Right kidney (tissue), 9 donors: ENCODE measurements at places on chromosomes 13 and 19.
A peak's percentile ranks its signal among the peaks of the same experiment; 100 is the strongest.

DNA sequence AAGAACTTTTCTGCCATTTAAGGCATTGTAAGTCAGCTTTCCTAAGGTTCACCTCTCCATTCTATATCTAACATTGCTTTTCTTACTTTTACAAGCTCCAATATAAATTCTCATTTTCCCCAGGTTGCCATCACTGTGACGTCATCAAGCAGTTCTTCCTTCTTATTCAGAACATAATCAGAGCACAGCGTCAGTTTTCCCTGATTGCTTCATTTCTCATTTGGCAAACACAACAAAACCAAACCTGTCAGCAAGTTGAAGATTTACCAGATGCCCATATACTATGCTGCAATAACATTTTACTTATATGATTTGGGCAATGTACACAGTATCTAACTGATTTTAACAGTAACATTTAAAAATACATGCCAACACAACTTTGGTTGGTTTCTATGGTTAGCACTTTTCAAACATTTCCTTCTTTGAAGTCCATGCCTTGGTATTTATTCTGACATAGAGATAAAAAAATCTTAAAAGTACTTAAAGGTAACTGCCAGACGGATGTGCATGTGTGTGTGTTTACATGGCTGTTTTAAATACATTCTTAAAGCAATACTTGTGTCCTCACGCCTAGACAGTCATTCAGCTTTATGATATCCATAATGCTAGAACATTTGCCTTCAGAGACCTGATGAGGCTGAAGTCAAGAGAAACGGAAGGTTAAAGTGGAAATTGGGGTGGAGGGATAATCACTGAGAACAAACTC is 264.0 kb downstream of the KLF12 start:
- no peak for DNase-seq

DNA sequence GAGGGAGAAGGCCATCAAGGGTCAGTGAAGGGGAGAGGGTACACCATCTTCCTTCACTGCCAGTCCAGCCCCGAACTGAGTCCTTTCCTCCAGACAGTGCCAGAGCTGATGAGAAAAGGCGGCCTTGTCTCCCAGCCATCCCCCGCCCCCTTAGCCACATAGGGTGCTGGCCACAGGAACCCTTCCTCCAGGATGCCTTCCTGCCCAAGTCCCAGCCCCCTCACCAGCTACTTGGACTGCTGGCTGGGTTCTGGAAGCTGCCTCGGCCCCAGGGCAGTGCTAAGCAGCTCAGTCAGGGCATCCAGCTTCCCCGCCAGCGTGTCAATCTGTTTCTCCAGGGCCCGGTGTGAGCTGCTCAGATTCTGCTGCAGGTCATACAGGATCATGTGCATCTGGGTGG is 12.6 kb upstream of the SMG9 start:
- no peak for DNase-seq

- no peak for DNase-seq
These were observed at the start of gene GZMM for GRCh38 chr19:543910-544608. TSS of gene GZMM (plus strand) at chr19:544053. CDS start at chr19:544072, 19 bp downstream.

DNA sequence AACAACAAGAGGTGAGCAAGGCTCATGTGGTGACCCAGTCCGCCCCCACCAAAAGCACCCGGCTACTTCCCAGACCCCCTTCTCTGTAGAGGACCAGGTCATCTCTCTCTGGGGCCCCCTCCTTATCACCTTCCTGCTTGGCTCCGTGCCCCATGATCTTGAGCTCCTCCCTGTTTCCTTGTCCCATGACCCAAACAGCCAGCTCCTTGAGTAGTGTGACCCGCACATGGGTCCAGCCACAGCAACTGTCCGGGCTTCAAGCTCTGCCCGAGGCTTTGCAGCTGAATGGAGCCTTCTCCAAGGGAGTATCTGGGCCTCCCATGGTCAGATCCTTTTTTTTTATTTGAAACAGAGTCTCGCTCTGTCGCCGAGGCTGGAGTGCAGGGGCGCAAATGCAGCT is 61.8 kb downstream of the MYO9B start:
- DNase-seq = no peak

DNA sequence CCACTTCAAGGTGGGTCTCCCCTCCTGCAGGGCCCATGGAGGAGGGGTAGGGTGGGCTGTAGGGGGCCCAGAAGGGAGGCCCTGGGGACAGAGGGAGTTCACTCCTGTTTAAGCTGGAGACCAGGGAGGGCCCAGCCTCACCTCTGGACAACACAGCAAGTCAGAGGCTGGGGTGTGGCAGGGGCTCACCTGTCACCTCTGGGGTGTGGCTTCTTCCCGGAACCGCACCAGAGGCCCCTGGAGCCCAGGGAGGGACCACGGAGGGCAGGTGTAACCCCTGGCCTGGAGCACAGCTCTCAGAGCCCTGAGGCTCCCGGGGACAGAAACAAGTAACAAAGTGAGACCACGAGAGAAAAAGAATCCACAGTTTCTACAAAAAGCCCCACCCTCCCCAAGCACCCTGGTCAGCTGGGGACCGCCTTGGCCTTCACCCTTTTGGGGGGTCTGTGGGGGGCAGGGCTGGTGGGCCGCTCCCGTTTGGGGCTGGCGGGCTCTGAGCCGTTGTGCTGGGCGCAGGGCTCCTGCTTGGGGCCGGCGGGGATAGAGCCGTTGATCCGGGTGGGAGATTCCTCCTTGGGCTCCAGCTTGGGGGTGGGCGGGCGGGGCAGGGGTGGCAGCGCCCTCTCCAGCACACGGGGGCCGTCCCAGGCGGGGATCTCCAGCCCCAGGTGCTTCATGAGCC is 8.0 kb downstream of the SIRT6 start:
- no peak for DNase-seq

GRCh38 chr19:16661480-16662034 is 618 bp downstream of the TMEM38A start:
- DNase-seq = peak; percentile 37

- no peak for DNase-seq
These were observed 183.4 kb downstream of the RBM26 start for GRCh38 chr13:79222427-79223205.

GRCh38 chr19:3054972-3055740 is 7.1 kb downstream of the TLE5 start:
- no peak for DNase-seq

- DNase-seq = peak; percentile 31
These were observed 7.9 kb downstream of the PDX1 start for GRCh38 chr13:27927444-27928352.

DNA sequence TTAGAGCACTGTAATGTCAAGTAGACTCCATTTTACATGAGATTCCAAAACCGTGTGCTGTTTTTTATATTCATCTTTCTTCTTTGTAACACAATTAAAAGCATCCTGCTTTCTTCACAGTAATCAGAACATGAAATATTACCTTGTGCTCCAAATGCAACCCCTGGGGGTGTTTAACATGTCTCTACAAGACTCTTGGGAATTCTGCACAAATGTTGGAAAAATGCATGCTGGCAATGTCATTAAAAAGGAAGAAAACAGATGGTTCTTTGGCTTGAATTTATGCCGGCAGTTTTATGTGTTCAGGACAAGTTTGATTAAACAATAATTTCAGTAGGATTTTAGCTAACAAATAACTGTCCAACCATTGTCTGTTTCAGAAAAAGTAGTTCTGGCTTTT is 159.1 kb downstream of the LIG4 start:
- no peak for DNase-seq

DNA sequence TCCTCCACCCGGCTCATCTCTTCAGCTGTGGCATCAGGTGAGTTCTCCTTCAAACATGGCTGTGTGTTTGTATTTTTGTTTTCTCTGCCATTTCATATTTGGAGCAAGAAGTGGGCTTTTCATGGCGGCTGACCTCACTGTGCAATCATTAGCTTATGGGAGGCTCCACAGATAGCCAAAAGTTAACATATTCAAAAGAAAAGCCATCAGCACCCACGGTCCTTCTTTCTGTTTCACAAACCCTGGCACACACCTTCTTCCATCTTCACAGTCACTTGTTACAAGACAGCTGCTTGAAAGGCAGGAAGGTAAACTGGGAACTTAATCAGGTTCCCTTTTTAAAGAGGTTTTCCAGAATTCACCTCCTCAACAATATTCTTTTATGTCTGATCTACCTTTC is 69.3 kb upstream of the ATP12A start:
- DNase-seq = no peak

DNA sequence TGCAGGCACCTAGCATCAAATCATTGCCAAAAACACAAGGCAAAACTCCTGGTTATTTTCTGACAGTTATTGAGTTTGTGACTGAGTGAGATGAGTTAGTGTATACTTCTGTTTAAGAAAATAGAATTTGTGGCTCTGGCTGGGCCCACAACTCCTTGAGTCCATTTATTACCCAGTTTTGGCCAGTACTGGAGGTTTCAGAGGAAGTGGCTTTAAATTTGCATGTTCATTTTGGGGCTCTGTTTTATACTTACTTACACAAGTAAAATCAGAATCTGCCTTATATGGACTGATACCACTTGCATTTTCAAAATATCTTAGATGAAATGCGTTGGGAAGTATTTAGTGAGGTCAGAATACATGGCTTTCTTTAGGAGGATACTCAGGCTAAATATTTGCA is 29.0 kb downstream of the TNFSF11 start:
- DNase-seq = no peak

DNA sequence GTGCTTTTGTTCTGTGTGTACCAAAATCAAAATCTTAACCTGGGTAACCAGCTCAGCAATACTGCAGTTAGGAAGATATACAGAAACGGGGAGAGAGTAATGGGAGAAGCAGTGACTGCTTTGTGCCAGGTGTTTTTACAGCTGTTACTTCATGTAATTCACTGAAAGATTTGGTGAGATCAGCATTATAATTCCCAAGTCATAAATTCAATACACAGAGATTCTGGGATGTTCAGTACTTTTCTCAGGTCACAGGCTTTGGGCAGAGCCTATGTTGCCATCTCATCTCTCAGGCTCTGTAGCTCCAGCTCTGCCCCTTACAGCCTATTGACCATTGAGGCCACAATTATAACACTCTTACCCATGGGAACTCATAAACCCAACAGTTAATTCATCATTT is 138.5 kb downstream of the ZAR1L start:
- no peak for DNase-seq

DNA sequence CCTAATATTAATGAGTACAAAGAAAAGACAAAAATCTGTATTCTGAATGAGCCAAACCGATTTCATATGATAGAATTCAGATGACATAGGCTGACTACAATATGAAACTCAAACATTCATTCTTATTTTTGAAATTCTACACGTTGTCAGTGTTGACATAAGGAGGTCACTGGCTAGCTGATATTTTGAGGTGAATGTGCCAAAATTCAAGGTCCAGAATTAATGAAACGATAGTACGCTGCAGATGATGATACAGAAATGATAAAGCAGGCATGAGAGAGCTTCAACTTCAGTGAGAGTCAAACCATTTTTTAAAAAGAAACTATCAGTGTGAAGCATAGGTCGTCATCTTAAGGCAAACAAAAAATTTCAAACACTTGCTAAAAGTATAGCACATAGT is 88.2 kb downstream of the FREM2 start:
- no peak for DNase-seq

DNA sequence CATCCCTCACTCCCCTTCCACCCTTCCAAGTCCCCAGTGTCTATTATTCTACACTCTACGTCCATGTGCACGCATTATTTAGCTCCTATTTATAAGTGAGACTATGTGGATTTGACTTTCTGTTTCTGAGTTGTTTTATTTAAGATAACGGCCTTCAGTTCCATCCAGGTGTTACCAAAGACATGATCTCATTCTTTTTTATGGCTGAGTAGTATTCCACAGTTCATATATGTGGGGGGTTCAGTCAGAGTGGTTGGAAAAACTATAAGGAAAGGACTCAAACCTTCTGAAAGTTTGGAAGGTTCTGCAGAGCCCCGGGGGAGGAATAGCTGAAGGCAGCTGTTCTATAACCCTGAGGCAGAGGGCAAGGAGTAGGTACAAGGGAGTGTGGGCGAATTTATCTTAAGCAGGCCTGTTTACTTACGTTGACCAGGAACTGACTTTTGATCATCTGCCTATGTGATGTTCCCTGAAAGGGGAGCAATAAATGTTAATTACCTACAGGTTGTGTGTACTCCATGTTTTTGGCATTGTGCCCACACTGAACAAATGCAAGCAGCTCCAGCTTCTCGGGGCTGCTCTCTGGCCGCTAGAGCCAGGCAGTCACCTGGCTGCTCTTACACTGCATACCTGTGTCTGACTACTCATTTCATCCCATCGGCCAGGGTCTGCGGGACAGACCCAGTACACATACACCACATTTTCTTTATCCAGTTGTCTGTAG is 13.5 kb upstream of the ADGRE1 start:
- no peak for DNase-seq

DNA sequence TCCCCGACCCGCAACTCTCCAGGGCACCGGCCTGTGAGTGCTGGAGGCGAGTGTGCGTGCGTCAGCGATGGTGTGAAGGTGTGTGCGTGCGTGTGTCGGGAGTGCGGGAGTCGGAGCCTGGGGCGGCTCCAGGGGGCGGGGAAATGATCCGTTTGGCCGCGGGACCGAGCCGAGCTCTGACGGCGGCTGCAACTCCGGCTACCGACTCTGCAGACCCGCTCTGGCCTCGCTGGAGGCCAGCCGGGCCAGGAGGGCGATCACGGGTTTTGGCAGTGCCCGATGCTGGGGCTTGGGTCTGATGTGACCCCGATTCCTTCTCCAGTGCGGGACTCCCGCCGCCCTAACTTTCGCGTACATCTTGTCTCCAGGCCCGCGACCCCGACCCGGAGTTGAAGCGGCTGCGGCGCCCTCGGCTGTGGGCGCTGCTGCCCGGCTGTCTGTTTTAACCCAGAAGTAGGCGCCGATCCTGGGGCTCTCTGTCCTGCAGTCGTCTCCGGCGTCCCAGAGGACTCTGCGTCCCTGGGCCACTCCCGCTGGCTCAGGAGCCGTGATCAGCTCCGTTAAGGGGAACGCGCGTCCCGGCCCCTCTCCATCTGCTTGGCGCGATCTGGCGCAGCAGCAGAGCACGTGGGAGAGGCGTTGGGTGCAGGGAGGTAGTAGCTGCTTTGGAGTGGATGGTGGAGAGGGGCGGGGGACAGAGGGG is 1.2 kb downstream of the CHST8 start:
- no peak for DNase-seq

DNA sequence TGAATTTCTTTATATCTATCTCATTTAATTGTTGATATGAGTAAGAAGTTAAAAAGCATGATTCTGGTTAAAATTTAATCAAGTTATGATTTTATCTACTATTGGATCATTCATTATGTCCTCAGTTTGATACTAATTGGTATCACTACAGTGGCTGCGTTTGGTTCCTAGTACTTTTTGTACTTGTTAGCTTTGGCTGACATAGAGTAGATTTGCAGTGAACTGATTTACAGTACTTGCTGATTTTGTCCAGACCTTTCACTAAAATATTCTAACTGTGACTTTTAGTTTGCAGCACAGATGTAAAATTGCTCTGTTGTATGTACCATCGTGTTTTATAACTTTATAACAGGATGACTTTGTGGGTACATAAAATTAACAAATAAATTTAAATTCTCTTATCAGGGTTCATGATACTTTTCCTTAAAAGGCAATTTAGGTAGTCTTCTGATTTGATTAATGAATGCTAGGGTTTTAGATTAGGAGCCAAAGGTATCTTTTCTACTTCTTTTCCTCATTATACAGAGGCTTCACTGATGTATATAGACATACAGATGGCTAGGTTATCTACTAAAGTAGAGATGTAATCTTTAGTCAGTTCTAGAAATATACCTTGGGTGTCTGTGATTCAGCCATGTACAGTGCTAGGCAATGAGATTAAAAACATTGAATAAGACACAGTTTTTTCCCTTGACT is 8.7 kb downstream of the UCHL3 start:
- no peak for DNase-seq

GRCh38 chr19:14361824-14362223 is 19.4 kb upstream of the ADGRE5 start:
- no peak for DNase-seq
